HT1080 (cell line): ENCODE measurements at places on chromosomes 2 and 18. TPM values are rescaled to one million over a fixed set of nuclear protein-coding genes. Genes with fewer than 3 reads are reported as not detected.

The CYBRD1 gene
- 28.2 and 28.4 TPM in 2 replicates for total RNA-seq

The OBSL1 gene
- 71.0 and 80.8 TPM in 2 replicates for total RNA-seq

The C1QL2 gene
- total RNA-seq, result 0.03 TPM in 1 of 2 replicates, not detected in the other

GRCh38 chr2:164981217-164981990, 26.1 kb upstream of the SLC38A11 start:
- peak; percentile 64 for DNase-seq

DNA sequence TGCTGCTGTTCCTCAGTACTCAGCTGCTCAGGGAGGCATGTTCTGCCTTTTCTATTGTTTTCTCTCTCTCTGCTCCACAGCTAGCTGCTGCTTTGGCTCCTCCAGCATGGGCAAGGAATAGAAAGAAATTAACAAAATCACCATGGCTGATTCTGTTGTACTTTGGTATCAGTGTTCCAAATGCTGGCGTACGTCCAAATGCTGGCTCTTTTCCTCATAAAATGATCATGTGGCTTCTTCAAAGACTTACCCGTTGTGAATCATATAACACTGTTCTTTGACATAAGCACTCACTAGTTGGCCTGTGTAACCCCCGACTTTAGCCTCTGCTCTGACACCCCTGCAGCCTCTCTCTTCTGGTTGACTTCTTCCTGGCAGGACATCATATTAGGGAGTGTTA, 547.6 kb downstream of the CPS1 start:
- DNase-seq, result peak; percentile 17

The GCA gene
- total RNA-seq, result 3.2 and 3.5 TPM in 2 replicates

DNA sequence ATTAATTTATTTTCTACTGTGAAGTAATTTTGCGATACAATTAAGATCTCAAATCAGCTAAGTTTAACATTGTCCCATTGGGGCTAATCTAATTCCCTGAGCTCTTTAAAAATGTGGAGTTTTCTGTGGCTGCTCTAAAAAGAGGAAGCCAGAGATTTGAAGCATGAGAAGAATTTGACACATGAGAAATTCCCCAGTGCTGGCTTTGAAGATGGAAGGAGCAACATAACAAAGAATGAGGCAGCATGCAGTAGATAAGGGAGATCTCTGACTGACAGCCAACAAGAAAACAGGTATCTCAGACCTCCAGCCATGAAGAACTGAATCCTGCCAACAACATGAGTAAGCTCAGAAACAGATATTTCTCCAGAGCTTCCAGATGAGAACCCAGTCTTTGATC, 308.4 kb downstream of the ZNF804A start:
- no peak for DNase-seq
